Stimulated activated CD4-positive, alpha-beta T cell treated with anti-CD3 and anti-CD28 coated beads, Interleukin-15, amount 100 ng/mL, for 1 hour (primary cell): ENCODE measurements at places on chromosomes 2 and 18.

GRCh38 chr2:134405611-134406081 is 151.8 kb downstream of the MGAT5 start:
- no peak for DNase-seq

- DNase-seq: no peak
Measured at GRCh38 chr2:32166115-32166574, 481 bp downstream of the SLC30A6 start.

GRCh38 chr2:231182513-231182899 is 15.9 kb upstream of the ARMC9 start:
- no peak for DNase-seq

DNA sequence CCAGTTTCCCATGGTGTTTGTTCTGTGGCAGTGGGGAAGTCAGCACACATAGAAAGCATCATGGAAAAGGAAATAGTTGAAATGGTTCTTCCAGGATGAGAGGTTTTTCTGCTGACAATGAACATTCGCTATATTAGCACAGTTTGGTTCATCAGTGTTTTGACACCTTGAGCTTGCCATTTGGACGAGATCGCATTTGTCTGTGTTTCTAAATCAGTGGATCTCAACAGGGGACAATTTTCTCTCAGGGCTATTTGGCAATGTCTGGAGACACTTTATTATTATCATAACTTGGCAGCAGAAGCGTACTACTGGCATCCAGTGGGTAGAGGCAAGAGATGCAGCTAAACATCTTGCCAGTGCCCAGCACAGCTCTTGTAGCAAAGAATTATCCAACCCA is 74.6 kb downstream of the CD8B2 start:
- no peak for DNase-seq

GRCh38 chr2:138227195-138227594 is 262.9 kb downstream of the HNMT start:
- DNase-seq: no peak

DNA sequence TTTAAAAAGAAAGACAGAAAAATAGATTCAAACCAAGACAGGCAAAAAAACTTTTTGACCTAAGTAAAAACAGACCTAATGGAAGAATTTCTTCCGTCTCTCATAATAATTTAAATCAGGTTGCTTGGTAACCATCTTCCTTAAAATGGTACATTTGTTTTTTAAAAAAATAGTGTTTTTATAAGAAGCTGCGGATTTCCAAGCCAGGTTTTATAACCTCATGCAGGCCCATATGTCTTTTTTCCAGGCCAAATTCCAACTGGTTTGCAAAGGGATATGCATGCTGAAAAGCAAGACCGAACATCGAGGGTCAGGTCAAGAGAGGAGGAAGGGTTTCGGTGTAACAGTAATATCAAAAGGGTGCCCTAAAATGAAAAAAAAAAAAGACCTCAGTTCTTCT is 172.9 kb downstream of the MAIP1 start:
- no peak for DNase-seq

DNA sequence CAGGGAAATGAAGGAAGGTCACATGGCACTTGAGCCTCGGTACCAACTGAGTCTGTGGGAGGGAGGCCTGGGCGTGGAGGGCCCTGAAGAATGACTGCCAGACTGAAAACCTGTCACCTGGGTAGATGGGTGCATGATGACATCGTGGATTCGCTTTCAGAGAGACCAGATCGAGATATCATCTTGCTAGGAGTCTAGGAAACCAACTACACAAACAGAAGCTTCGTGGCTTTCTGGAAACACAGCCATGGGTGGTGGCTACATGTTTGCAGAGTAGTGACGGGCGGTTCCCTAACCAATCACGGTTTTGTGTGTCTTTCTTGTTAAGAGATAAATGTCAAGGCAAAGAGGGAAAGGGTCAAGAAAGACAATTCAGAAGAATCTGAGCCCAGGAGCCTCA is 155.0 kb downstream of the EIPR1 start:
- peak; percentile 24 for DNase-seq

- DNase-seq: no peak
Measured at GRCh38 chr2:175976391-175977157, 25.5 kb downstream of the LNPK start.

GRCh38 chr2:178529194-178529593 is 48.9 kb downstream of the PLEKHA3 start:
- no peak for DNase-seq

DNA sequence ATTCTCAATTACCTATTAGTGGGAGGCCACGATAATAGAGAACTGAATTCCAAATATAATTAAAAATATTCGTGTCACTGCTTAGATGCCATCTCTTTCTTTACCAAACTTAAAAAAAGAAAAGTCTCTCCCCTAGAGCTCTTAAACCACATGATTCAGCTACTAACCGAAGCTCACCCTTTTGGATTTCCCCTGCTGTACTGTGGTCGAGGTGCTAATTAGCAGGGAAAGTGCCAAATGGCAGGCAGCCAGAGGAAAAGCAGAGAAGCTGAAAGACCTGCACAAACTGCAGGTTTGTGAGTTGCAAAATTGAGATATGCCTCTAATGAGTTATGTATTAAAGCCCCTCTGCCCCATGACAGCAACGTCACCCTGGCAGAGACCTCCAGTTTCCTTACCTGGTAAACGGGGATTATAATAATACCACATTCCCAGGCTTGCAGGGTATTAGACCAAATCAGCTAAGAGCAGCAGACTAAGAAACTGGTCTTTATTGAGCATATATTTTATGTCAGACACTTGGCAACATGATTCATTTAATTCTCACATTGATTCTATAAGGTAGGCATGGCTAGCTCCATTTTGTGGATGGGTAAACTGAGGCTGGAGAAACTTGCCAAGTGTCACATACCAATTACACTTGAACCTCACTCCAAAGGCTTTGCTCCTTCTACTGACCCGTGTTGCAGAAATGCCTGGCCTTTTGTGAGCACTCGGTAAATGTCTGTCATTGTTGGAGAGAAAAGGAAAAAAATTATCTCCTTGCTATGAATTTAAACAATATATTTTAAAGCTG is 259.7 kb downstream of the LPIN1 start:
- DNase-seq: peak; percentile 13

- no peak for DNase-seq
Measured at GRCh38 chr2:149625671-149626070, 38.1 kb upstream of the MMADHC start.

- no peak for DNase-seq
Measured at GRCh38 chr2:199100326-199101110, 357.2 kb downstream of the SATB2 start.

GRCh38 chr2:10536569-10537133 is 88.5 kb upstream of the ODC1 start:
- DNase-seq: no peak

GRCh38 chr2:25388491-25388890 is 46.8 kb upstream of the DNMT3A start:
- no peak for DNase-seq

DNA sequence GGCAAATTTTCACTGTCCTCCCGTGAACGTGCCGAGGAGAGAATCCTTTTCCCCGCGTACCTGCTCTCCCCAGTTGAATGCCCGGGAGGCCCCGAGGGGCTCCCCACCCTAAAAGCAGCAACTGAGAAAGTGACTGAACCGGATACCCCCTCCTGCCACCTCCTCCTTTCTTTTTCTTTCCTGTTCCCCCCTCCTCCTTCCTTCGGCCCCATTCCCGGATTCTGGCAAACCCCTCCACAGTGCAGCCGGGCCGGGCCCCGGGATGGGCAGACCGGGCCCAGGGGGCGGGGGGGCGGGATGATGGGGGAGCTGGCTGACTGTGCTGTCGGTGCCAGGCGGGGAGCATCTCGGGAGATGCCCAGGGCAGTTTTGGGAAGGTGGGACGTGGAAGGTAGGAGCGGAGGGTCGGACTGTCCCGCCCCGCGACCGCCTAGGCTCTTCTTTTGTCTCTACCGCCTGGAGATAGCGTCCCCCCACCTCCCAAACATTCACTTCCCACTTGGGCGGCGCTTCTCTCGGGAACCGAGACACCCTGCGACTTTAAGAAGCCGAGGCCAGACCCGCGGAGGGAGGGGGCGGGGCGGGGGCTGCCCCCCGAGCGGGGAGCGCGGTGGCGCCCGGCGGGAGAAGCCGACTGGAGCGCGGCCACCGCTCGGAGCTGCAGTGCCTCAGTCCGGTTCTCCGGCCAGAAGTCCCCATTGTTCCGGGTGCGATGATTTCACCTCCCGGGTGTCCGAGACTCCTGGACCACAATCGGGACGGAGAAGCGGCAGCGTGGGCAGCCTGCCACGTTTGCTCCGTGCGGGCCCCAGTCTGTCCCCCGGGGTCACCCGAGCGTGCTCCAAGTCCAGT is 8.2 kb downstream of the DLX2 start:
- no peak for DNase-seq

DNA sequence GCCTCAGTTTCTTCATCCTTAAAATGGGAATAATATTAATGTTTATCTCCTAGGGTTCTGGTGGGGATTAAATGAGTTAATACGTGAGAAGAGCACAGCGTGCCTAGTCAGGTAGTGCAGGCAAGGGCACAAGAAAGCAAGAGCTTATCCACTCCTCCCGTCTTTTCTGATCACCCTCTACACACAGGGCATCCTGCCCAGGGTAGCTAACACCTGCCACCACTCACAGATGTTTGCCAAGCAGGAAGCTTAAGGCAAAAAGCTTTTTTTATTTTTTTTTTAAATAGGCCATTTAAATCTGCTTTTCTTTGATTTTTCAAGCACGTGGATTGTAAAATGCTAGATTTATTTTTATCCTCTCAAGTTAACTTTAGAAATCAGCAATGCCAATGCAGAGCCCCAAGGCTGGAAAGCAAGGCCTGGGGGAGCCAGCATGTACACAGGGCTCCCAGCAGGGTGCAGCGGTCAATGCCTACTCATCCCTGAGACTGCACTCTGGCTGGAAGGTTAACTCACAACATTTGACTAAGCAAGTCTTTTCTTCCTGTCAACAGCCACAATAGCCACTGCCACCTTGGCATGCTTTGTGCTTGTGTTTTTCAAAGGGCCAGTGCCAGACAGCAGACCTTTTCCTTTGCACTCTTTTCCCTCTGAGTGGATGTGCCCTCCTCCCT is 86.5 kb upstream of the ACAA2 start:
- no peak for DNase-seq
